Activated CD4-positive, CD25-positive, alpha-beta regulatory T cell (primary cell): ENCODE measurements at places on chromosomes 7 and 10.
A peak's percentile ranks its signal among the peaks of the same experiment; 100 is the strongest.

DNA sequence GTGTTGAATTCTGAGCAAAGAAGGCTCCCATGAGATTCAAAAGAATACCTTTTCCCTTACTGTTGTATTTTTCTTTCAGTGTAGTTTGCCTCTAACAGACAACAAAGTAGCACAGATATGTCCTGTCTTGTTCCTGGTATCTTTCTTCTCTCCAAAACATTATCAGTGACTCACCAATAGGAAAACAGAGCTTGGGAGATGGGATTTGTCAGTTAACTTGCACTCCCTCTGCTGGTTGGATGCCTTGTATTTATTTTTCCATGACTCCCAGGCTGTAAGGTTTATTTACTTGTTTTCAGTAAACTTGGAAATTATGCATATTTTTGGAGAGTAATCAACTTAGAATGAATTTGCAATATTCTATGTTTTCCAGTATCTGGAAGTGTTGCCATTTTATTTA lies 129.7 kb downstream of the SAMD9 start:
- DNase-seq: no peak

- no peak for DNase-seq
Measured at GRCh38 chr7:48078470-48078869, 10.6 kb upstream of the UPP1 start.

GRCh38 chr10:57706016-57706415 lies 561.7 kb downstream of the IPMK start:
- no peak for DNase-seq

DNA sequence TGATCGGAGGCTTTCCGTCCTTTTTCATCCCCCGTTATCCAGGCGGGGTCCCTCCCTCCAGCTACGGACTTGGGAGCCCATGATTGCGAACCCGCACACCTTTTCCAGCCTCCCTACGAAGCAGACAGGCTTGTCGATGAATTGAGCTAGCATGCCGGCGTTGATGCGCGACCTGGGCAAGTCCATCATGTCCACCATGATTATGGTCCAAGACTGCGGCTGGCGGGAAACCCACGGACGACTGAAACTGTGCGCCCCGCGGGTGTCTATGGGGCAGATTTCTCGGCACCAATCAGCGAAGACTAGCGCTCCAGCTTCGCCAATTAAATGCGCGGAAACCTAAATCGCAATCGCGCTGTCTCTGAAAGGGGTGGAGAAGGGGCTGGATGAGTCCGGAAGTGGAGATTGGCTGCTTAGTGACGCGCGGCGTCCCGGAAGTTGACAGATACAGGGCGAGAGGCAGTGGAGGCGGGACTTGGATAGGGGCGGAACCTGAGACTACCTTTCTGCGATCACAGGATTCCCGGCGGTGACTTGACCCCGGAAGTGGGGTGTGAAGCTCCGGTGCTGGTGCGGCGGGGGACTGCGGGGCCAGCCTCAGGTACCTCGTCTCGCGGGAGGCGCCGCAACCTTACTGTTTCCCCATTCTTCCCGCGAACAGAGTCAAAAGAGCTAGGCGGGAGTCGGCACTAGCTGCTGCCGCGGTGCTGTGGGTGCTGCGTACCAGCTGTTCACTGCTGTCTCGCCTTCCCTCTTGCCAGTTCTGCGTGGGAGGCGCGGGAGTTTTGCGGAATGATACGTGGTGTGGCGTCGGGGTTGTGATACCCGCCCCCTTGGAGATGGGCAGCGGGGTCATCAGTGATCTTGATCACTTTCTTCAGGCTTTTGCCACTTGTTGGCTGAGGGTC lies at the start of gene UMAD1:
UMAD1 (plus strand) TSS at position 532 of the 908 bp plus-strand sequence. CDS start 32,620 bp downstream, outside the sequence.
- peak; percentile 97 for DNase-seq
